ENCODE measurements at places on chromosomes 2 and 18.

- no peak for DNase-seq
Measured at GRCh38 chr18:52553441-52553840, 213.4 kb downstream of the DCC start.

- DNase-seq: no peak
Measured at GRCh38 chr2:33723329-33723728, 124.2 kb upstream of the FAM98A start.

DNA sequence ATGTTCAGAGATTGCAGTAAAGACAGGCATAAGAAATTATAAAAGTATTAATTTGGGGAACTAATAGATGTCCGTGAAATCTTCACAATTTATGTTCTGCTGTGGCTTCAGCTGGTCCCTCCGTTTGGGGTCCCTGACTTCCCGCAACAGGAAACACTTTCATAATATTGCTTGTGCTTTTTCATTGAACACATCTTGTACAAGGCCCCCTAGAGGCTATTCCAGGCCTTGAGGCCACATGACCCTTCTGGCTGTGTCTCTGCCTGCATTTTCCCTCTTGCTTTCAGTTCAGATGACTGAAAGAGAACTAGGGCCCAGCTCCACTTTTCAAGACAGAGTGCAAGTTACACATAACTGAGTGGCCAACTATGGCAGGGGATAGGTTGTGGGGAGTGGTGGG, 164.1 kb downstream of the TMEM247 start:
- DNase-seq: no peak

GRCh38 chr18:29063346-29063745, 886.4 kb upstream of the CDH2 start:
- no peak for DNase-seq

Data from activated CD4-positive, CD25-positive, alpha-beta regulatory T cell (primary cell).